ENCODE measurements at places on chromosomes 2 and 18. TPM values are rescaled to one million over a fixed set of nuclear protein-coding genes. Genes with fewer than 3 reads are reported as not detected.

GRCh38 chr18:53909668-53910067 is 314.8 kb downstream of the MBD2 start:
- DNase-seq, result peak; percentile 19

GRCh38 chr2:45843136-45843535 is 191.7 kb downstream of the PRKCE start:
- DNase-seq, result no peak

- DNase-seq, result no peak
Measured at GRCh38 chr2:14558335-14558919, 74.1 kb upstream of the LRATD1 start.

- DNase-seq, result no peak
Measured at GRCh38 chr18:6427286-6427685, 12.6 kb upstream of the L3MBTL4 start.

ESPNL gene
- 0.22 TPM for total RNA-seq

KLHL29 gene
- 16.7 TPM for total RNA-seq

DNA sequence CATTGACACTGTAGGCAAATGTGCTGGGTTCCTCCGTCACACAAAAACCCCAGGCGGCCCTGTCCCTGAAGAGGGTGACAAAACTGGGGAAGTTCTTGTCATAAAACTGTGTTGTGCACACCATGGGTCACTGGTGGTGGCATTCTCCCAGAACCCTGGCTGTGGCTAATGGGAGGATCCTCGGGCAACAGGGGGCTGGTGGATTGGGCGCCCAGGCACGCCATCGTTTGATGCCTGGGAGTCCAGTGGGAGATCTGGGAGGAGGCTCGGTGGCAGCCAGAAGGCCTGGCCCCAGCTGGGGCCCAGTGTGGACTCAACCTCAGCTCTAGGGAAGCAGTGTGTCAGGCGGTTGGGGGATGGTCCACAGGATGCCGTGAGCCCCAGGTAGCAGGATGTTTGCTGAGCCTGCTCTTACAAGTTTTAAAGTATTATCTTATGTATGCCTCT is 140.7 kb downstream of the ACOXL start:
- DNase-seq, result no peak

DNA sequence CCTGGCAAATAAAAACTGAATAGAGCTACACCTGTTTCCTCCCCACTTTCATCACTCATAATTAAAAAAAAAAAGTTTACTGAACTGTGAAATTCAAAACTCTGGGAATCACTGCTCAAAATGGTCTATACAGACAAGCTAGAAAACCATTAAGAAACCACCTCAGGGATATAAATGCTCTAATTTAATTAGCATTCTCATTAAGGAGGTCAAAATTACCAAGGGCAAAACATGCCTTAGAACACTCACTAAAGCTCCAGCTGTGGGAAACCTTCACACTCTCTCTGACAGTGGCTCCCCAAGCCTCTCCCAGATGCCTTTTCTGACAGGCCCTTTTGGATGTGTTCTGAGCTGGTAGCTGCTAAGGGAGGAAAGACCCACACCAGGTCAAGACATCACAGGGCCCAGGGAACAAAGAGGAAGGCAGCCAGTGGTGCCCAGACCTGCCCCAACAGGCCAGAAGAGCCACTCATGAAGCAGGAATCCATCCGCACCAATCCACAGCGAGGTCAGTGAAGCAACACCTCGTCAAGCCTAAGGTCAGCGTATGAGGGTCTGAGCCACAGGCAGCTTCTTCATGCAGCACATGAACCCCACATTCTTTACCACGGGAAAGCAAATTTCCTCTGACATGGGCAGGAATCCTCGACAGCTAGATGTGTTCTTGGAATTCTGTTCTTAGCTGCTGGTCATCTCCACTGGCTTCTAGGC is 35.6 kb downstream of the XDH start:
- no peak for DNase-seq

- no peak for DNase-seq
Measured at GRCh38 chr2:238949710-238950345, 101.9 kb downstream of the TWIST2 start.

Data from HCT116 (cell line).